Stimulated activated CD8-positive, alpha-beta memory T cell treated with anti-CD3 and anti-CD28 coated beads, Interleukin-7, amount 100 ng/mL, for 4 hours (primary cell): ENCODE measurements at places on chromosomes 3 and 15.

GRCh38 chr15:76309601-76310330 lies 1.5 kb downstream of the ETFA start:
- DNase-seq, result no peak

GRCh38 chr3:97957617-97958311 lies 14.5 kb downstream of the RIOX2 start:
- no peak for DNase-seq

DNA sequence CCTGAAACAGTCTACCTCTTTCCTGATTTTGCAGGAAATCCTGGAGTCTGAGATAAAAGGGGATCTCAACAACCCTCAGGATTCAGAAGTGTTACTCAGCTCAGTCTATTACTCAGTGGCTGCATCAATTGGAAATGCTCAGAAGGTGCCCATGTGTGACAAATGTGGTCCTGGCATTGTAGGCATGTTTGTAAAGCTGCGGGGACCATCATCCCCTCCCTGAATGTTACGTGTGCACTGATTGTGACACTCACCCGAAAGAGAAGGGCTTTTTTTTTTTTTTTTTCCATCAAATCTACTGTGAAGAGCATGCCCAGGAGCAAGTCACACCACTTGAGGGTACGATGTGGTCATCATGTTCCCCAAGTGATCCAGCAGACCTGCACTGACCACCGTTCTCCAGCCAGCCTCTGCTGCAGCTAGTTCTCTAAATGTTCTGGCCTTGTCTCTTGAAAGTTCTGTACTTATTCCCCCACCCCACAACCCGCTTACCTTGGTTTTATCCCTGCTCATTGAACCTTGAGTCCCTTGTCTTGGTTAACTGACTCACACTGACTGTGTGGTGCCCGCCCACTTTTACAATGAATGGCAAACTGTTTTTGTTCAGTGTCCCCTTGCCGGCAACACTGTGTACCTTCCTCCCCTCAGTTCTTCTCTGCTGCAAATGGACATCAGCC lies 19.8 kb downstream of the ST3GAL6 start:
- DNase-seq, result no peak

DNA sequence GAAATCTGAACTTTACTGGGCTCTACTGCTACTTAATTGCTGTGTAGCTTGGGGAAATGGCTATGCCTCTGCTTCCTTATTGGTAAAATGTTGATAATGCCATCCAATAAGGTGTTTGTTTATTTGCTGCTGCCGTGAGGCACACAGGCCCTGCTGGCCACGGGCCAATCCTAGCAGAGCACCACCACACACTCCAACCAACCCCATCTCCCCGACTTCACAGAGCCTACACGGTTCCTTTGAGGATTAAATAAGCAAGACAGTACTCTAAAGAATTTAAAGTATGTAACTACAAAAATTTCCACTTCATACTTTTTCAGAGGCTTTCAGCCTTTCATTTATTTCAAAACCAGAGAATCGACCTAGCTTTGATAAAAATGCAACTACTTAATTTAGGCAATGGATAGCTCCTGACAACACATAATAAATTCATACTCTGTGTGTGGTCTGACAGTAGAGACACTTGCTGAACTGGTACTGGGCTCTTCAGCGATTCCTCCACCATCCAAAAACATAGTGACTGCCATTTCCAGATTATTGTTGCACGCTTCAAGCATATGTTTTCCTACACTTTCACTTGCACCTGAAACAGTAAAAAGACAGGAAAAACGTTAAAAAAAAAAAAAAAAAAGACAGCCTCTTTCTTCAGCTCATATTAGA lies 25.3 kb downstream of the UBXN7 start:
- no peak for DNase-seq

- no peak for DNase-seq
Observed at GRCh38 chr3:53084310-53085001, 38.6 kb upstream of the SFMBT1 start.

- no peak for DNase-seq
Observed at GRCh38 chr15:70602834-70603560, 160.4 kb downstream of the UACA start.

DNA sequence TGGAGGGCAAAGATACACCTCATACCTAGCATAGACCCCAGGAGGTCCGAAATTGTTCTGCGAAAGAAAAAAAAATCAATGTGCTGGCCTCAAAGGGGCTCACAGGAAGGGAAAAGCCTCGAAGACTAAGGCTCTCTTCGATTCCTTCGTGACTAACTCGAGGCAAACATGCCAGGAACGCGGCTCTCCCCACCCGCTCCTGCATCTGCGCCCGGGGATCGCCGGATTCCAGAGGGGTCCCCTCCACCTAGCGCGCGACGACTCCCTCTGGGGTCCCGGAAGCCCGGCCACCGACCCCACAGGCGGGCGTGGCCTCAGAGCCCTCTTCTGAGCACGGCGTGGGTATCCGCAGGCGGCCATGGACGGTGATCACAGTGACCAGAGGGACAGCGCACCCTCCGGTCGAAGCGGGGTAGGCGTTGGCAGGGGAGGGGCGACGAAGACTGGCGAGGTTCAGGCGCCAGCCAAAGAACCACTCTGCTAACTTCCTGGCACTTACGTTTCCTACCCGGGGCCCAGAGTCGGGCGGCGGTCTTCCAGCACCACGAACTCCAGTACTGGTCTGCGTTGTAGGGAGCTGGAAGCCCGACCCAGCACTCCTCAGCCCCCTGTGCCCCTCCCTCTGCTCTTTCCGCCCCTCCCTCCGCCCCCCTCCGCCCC lies 515 bp upstream of the EIF3J start:
- no peak for DNase-seq

DNA sequence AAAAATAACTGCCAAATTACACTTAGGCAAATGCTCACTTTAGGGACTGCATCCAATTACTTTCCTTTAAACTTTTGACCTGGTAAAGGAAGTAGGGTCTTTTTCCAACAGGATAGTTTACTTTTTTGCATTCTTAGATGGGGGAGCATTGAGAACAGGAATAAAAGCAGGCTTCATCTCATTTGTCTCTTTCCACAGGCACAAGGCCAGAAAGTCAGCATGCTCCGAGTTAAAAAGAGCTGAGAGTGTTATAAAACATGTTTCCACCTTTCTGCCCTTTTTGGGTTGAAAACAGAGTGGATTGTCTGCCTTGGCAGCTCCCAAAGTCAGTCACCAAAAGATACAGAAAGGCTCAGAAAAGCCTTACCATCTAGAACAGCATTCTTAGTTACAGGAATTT lies 404.9 kb upstream of the ALCAM start:
- no peak for DNase-seq

DNA sequence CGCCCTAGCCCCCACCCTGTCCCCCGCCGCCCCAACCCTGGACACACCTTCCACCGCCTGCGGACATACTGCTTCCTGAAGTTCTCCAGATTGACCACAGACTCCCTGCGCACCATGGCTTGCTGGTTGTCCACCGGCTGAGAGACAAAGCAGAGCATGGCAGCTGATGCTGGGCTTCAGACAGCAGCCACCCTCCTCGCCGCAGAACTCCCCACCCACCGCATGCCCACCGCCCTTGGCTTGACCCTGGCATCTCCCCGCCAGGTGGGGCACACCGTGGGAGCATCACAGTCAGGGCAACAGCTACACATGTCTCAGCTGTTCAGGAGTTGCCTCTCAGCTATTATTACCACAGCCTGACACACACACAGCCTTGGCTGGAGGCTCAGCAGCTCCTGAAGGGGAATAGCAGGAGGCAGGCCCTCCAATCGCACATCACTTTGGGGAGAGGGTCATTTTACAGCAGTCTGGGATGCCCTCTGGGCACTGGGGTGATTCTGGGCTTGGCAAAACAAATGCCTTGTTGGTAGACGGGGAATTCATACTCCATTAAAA lies 78.4 kb upstream of the HERC1 start:
- no peak for DNase-seq

DNA sequence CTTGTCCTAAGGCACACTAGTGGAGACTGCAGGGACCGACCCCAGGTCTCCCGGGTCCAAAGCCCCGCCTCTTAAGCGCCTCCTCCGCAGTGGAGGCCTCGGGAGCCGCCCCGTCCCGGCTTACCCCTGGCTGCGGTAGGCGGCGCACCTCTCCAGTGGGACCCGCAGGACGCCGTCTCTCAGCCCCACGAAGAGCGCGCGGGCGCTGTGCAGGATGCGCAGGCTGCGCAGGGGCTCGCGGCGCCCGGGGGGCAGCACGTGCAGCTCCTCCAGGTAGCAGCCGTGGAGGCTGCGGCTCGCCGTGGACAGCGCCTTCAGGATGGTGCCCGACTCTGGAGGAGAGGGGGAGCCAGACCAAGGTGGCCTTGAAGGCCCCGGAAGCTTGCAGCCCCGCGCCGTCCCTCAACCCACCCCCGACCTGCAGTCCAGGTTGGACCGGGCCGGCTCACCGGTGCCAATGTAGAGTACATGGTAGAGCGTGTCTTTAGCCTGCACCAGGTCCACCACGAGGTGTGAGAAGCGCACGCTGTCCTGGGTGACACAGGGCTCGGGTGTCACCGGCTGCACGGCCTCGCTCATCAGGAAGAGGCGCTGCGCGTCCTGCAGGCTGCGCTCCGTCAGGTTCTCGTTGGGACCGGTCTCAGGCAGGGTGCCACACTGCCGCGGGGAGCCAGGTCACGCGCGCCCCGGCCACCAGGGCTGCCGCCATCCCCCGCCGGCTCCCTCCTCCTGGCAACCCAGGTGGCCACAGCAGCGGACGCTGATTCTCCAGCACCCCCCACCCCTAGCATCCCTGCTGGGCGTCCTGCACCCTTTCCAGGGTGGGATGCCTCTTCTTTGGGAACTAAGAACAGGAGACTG lies 105.5 kb downstream of the SEMA5B start:
- DNase-seq, result no peak

DNA sequence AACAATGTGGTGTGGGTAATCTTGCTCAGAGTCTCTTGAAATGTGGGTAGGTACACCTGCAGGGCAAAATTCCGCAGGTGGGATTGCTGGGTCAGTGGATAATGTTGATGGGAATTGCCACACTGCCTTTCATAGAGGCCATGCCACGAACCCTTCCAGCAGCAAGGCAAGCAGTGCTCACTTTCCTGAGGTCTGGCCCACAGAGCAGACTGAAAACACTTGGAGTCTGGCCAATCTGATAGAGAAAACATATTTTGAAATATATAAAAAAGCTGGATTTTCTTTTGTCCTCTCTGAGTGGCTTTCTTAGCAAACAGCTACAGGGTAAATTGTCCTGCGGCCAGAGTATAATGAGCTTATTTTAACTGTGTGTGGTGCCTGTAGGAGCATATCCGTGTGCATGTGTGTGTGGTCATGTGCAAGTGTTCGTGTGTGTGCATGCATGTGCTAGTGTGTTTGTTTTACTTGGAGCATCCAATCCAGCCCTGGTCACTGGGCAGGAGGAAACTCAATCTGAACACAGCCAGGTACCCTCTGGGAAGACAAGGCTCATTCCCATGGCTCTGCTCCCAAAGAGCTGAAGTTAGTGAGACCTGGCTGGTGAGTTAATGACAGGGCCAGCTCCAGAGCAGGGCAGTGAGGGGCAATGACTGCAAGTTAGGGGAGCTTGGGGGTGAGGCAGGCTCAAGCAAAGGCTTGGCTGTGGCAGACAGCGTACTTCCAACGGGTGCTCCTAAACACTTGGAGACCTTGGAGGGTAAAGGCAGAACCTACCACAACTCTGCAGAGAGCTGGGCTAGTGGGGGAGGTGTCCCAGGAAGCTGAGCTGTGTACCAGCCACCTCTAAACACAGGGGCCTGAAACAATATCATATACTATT lies 91.3 kb downstream of the PLXNA1 start:
- DNase-seq, result no peak

DNA sequence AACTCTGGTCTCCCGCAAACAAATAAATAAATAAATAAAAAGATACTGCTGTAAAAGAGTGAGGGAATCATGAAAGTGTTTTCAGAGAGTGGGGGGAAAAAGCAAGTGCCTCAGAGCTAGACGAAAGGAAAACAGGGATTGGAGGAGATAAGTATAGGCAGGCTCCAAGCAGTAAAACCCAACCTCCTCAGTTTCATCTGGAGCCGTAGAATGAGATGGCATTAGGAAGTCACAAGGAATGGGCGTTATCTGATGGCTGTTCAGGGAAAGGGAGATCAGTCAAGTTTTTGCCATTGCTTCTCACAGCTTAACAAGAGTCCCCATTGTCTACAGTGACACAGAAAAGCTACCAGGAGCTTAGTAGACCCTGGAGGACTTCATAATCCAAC lies 451.5 kb upstream of the PPP2R3A start:
- no peak for DNase-seq

GRCh38 chr15:79248183-79248582 lies 34.3 kb upstream of the ANKRD34C start:
- no peak for DNase-seq

GRCh38 chr15:32030795-32031194 lies 480 bp downstream of the CHRNA7 start:
- DNase-seq, result no peak

DNA sequence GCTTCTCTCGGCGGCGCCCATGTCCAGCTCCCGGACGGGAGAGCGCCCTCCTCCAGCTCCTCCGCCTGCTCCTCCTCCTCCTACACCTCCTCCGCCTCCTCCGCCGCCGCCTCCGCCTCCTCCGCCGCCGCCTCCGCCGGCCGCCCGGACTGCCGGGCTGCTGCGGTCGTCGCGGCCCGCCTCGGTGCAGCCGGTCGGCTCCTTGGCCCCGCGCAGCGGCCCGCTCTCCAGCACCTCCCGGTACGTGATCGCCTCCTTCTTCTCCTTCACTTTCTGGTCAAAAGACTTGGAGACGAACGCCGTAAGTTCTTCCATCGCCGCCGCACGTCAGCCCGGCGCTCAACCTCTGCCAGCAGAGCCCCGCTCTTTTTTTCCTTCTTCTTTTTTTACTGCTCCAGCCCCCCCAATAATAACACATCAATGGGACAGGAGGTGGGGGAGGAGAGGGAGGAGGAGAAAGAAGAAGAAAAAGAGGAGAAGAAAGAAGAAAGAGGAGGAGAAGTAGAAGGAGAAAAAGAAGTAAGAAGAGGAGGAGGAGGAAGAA lies 438 bp downstream of the SHOX2 start:
- no peak for DNase-seq

GRCh38 chr15:38297623-38298388 lies 45.2 kb downstream of the SPRED1 start:
- no peak for DNase-seq

DNA sequence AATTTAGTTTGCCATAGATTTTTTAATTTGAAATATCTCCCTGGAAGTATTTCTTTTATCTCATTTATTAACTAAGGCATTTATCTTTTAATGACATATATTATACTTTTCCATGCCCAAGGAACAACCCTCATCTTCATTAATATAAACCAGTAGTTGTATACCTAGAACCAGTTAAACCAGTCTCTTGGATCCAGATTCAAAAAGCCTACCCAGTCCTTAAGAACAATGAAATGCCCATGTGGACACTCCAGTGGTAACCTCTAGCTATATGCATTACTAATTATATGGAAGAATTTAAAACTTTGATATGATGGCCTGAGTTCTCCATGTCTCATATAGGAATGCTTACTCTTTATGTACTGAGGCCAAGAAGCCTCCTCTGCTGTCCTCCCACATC lies 4.8 kb downstream of the SIDT1 start:
- no peak for DNase-seq

GRCh38 chr15:100897221-100898151 lies 17.9 kb downstream of the ALDH1A3 start:
- no peak for DNase-seq
